ENCODE measurements at places on chromosomes 11 and 22.

DNA sequence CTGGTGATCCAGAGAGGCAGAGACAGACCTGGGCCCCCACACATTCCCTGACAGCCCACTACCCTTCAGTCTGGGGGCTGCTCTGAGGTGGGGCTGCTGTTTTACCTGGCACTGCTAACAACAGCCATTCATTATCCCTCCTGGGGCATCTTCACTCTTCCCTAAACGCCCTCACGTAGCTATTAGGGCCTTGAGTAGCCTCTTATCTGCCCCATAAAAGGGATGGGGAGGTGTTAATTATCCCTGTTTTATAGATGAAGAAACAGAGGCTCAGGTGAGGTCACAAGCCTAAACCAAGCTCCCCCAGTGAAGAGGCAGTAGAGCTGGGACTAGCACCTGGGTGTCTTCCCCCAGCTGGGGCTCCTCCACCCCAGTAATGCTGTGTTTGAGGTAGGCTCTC lies 79.5 kb downstream of the KIAA1671 start:
- DNase-seq: no peak

- DNase-seq: no peak
These were observed 10.2 kb downstream of the PACS1 start for GRCh38 chr11:66080055-66080817.

DNA sequence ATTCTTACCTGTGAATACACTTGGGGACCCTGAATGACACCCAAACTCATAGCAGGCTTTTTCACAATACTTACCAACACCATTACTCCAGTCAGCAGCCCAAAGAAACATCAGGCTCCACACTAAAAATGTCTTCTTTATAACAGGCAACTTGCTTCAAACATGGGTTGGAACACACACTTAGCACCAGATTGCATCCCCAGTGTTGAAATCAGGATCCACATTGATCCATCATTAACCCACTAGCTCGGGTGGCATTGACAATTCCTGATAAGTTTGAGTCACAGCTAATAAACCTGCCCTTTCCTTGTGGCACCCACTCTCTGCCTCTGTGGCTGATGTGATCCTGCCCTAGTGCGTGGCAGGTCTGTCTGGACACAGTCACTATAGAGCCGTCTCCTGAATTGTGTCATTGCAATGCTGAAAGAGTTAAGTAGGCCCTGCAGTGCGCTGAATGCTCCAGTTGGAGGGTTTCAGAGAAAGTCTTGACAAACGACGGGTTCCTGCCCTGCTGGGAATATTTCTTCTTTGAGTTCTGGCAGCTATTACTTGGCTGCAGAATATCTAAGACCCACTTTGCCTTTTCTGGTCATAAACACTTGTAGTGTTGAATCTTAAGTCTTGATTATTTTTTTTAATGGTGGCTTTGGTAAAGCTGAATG lies 19.6 kb upstream of the C11orf96 start:
- no peak for DNase-seq

DNA sequence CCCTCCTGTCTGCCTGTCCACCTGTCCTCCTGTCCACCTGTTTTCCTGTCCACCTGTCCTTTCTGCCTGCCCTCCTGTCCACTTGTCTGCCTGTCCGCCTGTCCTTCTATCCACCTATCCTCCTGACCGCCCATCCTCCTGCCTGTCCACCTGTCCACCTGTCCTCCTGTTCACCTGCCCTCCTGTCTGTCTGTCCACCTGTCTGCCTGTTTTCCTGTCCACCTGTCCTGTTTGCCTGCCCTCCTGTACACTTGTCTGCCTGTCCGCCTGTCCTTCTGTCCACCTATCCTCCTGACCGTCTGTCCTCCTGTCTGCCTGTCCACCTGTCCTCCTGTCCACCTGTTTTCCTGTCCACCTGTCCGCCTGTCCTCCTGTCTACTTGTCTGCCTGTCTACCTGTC lies 682.8 kb downstream of the TBC1D22A start:
- no peak for DNase-seq

GRCh38 chr11:64492561-64492960 lies 98.5 kb upstream of the SLC22A12 start:
- DNase-seq: no peak

DNA sequence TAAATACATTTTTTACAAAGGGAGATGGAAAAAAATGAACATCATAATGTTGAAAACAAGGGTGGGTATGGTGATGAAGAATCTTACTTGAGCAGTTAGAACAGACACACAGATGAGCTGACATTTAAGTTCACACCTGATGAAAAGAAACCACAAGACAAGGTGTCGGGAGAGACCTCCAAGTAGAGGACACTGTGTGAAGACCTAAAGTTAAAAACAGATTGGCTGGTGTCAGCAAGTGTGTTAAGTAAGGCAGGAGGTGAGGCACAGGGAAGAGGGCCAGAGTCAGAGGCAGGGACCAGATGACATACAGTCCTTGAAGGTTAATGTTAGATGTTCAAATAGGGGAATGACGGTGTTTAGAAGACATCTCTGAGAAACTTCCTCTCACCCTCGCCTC lies 236.8 kb downstream of the FAT3 start:
- no peak for DNase-seq

- DNase-seq: no peak
These were observed 470.2 kb upstream of the API5 start for GRCh38 chr11:42841556-42841955.

- DNase-seq: no peak
These were observed 1.1 kb upstream of the SHISA8 start for GRCh38 chr22:41915786-41916493.

DNA sequence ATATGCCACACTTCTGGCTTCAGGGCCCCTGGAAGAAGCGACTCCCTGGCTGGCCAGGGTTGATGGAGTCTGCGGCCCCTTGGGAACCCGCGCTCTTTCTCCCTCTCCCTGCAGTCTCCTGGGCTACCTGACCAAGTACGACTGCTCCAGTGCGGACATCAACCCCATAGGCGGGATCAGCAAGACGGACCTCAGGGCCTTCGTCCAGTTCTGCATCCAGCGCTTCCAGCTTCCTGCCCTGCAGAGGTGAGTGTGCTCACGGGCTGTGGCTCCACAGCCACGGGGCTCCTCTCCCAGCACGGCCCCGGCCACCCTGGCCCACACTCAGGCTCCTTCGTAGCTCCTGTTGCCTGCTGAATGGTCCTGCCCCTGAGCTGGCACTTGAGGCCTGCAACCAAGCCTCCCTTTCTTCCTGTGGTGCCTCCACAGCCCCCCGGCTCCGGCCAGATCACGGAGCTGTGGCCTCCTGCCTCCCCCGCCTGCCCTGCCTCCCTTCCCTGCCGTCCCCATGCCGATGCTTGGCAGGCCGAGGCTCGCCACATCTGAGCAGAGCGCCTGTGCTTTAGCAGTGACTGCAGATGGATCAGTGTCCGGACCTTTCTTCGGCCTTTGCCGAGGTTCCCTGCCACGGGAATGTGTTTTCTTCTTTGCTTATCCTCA lies 36.2 kb upstream of the KRTAP5-7 start:
- DNase-seq: no peak

DNA sequence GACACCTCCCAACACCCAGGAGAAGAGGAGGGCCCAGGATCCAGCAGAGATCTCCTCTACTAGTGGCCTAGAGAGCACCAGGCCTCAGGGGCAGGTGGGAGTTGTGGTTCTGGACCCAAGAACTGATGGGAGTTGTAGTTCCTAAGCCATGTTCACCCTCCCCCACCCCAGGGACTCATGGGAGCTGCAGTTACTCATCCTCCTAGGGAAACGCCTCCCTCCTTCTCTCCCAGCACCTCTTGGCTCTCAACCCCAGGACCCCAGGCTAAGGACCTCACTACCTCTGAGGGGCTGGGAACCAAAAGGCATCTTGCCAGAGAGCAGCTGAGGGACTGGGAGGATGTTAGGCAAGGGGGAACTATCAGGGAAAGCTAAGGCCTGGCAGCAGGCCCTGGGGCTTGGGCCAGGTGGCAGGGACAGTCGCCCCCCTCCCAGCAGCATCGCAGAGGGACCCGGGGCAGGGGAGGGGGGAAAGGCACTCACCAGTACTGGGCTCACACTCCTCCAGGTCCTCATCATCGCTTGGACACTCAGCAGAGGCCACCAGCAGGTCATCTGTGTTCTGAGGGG lies 28.9 kb downstream of the SLC22A12 start:
- no peak for DNase-seq

DNA sequence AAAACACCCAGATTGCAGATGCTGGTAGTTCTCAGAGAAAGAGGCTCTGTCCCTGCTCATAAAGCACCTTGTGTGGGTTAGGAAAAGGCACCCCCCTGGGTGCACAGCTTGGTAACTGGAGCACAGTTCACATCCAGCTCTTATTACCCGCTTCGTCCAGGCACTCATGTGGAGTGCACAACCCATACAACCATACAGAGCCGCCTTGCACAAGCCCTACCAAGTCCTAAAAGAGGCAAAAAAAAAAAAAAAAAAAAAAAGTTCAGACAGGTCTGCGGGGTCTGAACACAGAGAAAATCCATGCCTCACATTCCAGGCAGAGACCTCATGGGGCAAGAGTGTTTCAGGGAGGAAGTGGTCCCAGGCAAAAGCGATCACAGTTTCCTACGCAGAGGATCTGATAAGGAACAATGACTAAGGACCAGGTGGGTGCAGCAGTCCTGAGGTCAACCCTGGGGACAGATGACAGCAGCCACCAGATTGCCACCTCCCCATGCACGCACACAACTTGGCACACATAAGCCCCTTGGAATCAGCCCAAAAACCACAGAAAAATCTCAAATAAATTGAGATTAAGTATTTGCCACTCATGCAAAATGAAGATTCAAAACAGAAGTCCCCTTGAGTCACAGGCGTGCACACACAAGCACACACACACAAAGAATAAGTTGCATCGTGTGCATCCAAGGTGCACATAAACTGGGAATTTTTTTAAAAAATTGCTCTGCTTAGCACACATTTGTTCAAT lies 12.3 kb downstream of the MB start:
- DNase-seq: no peak

DNA sequence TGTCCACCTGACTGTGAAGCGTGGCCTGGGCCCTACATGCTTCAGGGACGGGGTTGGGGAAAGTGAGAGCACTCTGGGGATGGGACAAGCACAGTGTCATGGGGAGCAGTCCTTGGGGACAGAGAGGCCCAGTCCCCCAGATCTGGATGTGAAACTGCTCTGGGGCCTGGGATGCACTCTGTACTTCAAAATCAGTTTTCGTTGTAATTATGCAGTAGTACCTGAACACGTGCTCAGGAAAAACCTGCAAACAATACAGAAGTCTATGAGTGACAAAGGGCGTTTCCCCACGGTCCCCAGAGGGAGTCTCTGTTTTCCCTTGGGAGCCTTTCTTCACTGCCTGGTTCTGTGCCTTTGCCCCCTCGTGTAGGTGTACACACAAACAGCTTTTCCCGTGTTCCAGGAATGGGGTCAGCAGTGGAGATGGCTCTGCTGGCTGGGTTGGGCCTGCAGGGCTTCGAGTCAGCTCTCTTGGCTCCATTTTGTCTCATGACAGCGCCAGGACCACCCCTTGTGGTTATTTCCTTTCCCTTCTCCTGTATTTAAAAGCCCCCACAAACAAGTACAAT lies 5.2 kb upstream of the TNFRSF13C start:
- peak; percentile 82 for DNase-seq

GRCh38 chr22:38735465-38736256 lies 20.1 kb downstream of the SUN2 start:
- DNase-seq: no peak

DNA sequence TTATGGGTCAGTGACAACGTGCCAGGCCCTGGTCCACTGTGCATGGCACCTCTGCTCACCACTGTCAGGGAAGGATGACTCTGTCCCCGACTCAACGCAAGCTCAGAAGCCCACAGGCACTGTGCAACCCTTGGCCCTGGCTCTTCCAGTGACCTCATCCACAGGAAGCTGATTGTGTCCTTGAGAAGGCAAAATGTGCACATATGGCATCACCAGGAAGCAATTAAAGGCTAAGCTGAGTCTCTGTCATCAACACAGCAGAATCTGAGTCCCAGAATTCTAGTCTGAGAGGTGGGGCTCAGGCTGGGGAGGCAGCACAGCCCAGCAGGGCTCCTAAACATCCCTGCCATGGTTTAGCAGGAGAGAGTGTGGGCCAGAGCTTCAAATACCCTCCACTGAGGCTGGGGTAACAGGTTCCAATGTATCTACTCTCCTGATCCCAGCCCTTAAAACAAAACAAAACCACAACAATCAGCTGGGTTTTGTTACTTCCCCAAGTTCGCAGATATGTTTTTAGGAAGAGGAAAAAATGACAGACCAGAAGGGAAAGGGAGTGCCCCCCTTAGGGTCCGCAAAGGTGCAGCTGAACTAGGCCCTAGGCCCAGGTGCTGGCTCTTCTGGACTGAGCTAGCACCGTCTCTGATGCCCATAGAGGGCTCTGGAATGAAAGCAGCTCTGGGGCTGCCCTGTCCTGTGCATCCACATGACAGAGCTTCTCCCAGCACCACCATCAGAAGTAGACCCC lies 33.5 kb upstream of the GNAZ start:
- no peak for DNase-seq

DNA sequence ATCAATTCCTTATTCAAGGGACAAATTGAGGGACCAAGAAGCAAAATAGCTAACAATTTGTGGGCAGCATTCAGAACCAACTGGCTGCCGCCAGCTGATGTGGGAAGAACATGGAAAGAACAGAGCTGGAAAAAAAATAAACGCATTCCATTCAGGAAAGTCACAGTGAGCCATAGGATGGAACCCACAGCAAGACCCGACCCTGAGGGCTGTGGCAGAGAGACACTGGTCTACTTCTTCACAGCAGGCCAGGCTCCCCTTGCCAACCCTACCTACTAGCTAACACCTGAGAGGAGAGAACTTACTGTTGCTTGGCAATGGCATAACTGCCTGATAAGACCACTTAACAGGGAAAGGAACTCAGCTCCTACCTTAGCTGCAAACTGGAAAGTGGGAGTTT lies 123.5 kb upstream of the APOA1 start:
- no peak for DNase-seq

GRCh38 chr11:72391638-72392423 lies 42.5 kb downstream of the CLPB start:
- DNase-seq: peak; percentile 29

DNA sequence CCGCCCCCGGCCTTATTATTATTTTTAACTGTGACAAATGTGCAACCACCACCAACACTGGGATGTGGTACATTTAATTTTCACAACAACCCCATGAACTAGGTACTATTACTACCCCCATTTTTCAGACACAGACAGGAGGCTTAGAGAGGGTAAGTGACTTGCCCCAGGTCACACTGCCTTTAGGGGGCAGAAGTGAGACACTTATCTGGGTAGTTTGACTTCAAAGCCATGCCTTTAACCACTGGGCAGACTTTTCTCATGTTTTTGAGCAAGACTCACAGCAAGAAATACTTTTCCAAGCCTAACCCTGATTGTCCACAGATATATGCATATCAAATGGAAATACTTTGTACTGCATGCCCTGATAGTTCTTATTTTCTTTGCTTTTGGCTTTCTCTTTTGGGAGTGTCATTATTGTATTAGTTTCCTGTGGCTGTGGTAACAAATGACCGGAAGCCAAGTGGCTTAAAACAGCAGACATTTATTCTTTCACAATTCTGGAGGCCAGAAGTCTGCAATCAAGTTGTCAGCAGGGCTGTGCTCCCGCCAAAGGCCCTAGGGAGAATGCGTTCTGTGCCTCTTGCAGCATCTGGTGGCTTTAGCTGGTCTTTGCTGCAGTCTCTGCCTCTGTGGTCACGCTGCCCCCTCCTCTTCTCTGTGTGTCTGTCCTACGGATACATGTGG lies 110.8 kb downstream of the GRIK4 start:
- DNase-seq: no peak

GRCh38 chr11:279040-279965 lies 1.1 kb downstream of the NLRP6 start:
- DNase-seq: no peak

- no peak for DNase-seq
These were observed 53.0 kb downstream of the RELT start for GRCh38 chr11:73429121-73429750.

All from stimulated activated naive B cell treated with anti-CD40 and anti-IgM and Interleukin-4, amounts not matched to agents 10 μg/mL and 1 μg/mL and 100 μg/mL, for 72 hours (primary cell).